Activated T-cell treated with anti-CD3 and anti-CD28 coated beads, Interleukin-2, amount 50 U/mL, for 24 hours (primary cell): ENCODE measurements at places on chromosomes 12 and 14.

DNA sequence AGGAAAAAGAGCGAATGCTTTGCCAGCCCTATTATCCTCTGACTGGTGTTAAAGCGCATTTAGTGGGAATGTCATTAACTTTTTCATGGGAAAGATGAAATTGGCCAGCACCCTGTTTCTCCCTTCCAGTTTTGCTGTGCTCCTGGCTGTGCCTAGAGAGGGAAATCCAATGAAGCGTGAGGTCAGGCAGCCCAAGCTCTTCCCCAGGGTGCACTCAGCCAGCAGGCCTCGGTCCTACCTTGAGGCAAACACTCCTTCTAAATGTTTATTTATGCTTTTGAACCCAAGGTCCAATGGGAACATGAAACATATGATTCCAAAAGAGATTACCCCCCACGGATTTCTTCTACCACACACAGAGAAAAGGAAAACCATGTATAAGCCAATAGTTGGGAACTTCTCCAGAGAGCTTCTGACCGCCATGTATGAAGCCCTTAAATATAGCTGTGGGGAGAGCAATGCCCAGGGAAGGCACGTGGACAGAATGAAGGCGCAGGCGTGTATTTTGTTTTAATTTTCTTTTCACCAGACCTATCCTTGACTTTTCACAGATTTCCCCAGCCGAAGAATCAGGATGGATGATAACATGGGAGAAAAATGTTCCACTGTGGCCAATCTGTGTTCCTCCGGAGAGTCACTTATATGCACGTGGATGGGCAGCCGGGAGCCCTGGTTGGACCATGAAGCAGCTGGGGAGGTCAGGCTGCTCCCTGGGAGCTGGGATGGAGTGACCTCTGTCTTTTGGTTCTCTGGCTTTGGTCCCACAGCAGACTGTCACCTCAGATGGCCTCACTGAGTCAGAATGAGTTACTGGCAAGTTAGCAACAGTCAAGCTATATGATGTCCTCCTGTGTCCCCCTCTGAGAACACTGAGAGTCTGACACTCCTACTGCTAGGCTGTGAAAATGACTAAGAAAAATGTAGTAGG is 37.3 kb downstream of the GPR135 start:
- DNase-seq: no peak

DNA sequence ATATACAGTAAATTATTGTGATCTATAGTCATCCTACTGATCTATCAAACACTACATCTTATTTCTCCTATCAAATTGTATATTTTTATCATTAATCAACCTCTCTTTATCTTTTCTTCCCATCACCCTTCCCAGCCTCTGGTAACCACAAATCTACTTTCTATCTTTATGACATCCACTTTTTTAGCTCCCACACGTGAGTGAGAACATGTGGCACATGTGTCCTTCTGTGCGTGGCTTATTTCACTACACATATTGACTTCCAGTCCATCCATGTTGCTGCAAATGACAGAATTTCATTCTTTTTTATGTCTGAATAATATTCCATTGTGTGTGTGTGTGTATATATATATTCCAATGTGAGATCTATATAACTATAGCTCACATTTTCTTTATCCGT is 67.8 kb upstream of the TBX5 start:
- DNase-seq: no peak

DNA sequence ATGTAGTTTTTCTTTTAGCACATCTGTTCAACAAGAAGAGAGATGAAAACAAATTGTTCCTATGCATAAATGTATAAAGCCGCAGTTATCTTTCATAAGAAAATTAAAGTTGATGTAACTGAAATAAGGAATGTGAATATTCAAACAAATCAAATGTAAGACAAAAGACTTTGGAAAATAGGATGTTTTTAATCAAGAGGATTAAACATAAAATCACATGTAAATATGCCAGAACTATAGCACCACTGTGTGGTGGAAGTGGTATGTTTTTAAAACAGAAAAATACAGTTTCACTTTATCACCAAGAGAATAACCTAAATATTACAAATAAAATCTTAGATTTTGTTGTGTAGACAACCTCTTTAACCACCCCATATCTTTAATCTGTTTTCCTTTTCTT is 40.4 kb downstream of the CAPS2 start:
- no peak for DNase-seq

DNA sequence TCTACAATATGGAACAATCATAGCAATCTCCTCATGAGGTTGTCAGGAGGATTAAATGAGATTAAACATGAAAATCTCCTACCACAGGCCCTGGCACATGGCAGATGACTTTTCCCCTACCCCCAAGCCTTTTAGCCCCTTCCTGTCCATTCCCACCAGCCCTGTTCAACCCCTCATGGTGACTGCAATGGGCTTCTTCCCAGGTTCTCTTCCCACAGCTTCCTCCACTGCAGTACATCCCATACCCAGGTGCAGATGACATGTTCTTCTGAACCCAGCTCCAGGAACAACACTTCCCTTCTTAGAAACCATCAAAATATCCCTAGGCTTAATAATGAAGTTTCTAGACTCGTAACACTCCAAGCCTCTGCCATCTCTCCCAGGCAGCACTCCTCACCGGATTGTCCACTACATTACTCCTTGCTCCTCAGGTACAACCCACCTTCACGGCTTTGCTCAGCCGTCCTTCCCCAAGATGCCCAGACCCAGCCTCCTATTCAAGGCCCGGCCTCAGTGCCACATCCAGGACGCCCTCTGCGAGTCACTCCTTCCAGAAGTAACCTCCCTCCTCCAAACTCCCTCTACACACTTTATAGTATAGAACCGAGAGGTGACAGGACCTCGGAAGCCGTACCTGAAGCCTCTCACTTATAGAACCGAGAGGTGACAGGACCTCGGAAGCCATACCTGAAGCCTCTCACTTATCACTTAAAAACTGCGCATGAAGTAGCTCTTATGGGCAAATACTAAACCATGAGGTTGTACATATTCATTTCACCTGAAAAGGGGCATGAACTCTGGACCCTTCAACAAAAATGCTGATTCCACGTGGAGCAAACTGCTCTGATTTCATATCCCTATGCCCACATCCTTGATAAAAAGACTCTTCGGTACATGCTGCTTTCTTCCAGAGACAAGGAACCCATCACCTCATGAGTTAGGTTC is 1.5 kb downstream of the CRACR2A start:
- DNase-seq: peak; percentile 51

DNA sequence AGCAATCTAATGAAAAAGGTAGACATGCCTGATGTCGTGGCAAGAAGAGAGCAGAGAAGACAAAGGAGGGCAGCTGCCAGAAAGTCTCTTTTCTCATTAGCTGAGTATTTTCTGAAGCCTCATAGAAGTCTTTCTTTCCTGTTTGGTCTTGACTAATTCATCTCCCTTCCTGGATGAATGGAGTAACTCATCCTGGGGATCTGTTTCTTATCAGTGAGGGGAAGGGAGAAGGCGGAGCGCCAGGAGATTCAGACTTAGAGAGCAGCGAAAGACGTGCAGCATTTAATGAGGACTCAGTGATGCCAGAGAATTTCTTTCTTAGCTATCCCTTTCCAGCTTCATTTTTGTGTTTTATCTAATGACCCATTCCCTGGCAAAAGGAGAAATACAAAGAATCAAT is 89.4 kb downstream of the SLC15A4 start:
- no peak for DNase-seq

DNA sequence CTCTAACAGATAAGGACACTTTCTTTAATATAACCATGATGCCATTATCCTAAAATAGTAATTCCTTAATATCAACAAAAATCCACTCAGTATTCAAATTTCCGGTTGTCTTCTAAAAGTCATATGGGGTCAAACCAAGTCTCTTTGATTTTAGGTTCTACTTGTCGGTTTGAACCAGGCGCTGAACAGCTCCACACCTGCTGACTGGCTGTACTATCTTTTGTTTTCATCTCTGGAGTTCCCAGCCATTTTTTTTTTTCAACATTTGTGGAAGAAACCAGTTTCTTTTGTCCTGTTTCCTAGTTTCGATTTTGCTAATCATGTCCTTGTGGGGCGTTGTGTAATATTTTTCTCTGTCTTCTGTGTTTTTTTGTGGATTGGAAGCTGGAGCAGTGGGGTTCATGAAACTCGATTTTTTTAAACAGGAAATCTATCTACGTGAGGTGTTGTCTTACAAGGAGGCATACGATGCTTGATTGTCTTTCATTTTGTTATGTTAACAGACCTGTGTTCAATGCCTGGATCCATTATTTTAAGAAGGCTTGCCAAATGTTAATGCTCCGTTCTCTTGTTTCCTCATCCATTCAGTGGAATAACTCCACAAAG is 50.2 kb downstream of the FZD10 start:
- no peak for DNase-seq

DNA sequence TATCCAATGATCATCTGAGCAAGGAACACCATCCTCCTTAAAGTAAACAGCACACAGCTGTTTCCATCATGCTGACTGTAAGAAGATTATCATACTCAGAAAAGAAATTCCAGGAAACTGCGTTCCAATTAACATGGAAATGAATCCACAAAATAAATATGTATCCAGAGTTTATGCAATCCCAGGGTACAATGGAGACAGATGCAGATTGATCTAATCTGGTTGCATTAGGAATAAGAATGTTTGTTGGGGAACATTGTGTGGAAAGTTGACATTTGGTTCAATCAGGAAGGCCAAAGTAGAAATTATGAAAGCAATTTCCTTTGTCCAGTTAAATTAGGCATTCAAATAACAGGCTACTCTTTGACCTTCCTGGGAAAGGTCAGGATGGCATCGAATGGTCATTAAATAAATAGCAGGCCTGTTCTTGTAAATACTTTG is 236.9 kb upstream of the AMIGO2 start:
- no peak for DNase-seq

GRCh38 chr12:12023456-12023855 is 47.3 kb upstream of the BCL2L14 start:
- DNase-seq: no peak

- DNase-seq: no peak
Measured at GRCh38 chr14:23896609-23897153, 56.9 kb upstream of the DHRS4 start.

DNA sequence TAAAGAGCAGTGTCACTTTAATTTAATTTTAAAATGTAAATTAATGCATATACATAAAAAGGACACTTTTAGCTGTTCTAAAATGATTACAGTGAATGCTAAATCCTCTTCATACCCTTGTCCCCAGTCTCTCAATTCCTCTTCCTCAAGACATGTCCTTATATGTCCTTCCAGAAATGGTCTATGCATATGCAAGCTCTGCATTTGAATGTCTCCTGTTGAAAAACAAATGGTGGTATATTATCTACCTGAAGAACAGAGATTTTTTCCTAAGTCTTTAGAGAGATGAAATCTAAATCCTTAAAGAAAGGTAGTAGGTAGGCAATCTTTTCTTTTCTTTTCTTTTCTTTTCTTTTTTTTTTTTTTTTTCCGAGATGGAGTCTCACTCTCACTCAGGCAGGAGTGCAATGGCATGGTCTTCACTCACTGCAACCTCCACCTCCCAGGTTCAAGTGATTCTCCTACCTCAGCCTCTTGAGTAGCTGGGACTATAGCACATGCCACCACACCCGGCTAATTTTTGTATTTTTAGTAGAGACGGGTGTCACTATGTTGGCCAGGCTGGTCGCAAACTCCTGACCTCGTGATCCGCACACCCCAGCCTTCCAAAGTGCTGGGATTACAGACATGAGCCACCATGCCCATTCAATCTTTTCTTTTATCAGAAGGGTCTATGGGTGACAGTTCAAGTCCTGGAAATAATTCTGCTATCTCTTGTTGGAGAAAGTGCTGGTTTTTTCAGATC is 180.5 kb downstream of the PRKCH start:
- no peak for DNase-seq

DNA sequence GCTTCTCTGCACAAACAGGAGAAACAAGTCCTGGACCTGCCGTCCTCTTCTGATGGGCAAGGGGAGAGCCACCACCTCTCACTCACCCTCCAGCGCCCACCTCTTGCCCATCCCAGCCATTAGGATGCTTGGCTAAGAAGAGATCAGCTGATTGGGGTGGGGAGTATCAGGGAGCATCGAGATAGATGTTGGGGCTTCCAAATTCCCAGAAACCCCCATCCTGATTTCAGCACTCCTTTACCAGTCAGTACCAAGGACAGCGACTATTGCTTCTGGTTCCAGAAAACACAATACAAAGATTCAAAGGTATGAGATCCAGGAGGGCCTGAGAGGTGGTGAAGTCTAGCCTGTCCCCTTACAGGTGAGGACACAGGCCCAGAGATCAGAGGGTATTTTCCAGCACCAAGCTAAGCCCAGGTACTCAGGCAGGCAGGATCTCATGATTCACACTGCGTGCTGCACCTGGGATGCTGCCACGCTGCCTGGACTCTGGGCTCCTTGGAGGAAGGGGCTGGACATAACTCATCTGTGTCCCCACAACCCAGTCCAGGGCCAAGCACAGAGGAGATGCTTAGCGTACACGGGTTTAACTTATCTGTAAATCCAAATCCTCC is 76.6 kb downstream of the TUNAR start:
- no peak for DNase-seq

GRCh38 chr14:95662376-95663186 is 23.6 kb upstream of the TCL1B start:
- DNase-seq: no peak

DNA sequence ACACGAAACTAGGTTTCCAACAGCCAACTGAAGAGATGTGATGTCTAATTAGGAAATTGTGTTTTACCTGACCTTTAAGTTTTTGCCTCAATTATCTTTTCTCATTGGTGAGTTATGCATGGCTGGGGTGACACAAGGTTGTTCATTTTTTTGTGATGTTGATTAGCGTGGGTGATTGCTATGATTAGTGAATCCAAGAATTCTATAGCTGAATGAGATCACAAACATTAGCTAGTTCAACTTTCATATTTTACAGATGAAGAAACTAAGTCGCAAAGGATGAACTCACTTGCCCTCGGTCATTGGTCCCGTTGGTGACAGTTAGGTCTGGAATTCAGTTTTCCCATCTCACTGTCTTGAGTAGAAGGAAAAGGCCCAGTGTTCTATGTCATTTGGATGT is 32.6 kb upstream of the LMNTD1 start:
- no peak for DNase-seq

DNA sequence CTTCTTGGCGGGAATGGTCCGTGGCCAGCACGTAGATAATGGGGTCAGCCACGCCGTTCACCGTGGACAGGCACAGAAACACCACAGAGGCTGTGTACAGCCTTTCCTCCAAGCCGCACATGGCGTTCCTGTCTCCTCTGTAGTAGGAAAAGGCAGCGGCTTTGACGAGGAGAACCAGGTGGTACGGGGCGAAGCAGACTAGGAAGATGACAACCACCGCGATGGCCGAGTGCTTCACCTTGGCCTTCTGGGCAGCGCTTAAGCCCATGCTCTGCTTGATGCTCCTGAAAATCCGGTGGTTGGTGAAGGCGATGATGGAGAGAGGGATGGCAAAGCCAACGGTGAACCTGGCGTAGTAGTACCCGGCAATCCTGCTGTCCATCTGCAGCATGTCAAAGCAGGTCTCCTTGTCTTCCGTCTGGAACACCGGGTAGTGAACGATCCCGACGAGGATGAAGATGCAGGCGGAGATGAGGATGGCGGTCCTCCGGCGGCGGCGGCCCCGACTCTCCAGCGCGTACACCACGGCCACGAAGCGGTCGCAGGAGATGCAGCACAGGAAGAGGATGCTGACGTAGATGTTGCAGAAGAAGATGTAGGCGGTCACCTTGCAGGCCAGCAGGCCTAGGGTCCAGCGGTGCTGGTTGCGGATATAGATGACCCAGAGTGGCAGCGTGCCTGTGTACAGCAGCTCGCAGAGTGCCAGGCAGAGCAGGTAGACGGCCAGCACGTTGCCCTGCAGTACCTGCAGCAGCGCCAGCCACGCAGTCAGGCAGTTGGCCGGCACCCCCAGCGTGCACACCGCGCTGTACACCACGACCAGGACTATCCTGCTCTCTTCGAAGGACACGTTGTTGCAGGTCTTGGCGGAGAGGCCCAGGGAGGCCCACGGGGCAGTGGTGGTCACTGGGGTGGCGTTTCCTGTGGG is 13.8 kb downstream of the GPR132 start:
- no peak for DNase-seq
